ENCODE measurements at places on chromosomes 13 and 19. TPM values are rescaled to one million over a fixed set of nuclear protein-coding genes. Genes with fewer than 3 reads are reported as not detected.

Gene ACP7
- total RNA-seq = 0.22 TPM

Gene LILRA6
- not detected for total RNA-seq

Gene FCER2
- not detected for total RNA-seq

GRCh38 chr13:112131713-112132113 is 64.8 kb downstream of the SOX1 start:
- H3K27me3 ChIP-seq = no peaks in the 10 kb centered on the region
- H3K4me3 ChIP-seq = no peak overlapping the region
- H3K4me1 ChIP-seq = no peaks in the 10 kb centered on the region

DNA sequence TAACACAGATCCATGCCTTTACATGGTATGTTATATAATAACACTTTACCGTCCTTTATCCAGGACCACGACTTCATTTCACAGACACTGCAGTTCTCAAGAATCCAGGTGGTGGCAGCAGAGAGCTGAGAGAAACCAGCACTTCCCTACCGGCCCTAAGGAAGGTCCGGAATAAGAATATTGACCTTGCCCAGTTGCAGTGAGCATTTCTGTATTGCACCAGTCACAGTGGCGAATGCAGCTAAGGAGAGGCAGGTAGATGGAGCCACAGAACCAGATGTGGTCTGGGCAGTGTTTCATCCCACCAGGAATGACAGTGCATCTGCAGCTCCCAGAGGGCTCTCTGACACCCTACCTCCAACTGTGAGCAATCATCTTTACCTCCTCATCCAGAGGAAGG is 44.6 kb downstream of the ZNF787 start:
- no peak overlapping the region for H3K27ac ChIP-seq
- no peaks in the 10 kb centered on the region for H3K4me1 ChIP-seq
- H3K27me3 ChIP-seq = peaks cover 3% of the 10 kb centered on the region
- H3K4me3 ChIP-seq = no peak overlapping the region

Data from neural progenitor cell (in vitro differentiated cells).